Astrocyte of the cerebellum (primary cell): ENCODE measurements at places on chromosomes 3 and 15.

GRCh38 chr3:189372243-189372642, 200.5 kb downstream of the TPRG1 start:
- DNase-seq: no peak

GRCh38 chr3:144242747-144243146, 271.1 kb downstream of the DIPK2A start:
- no peak for DNase-seq

DNA sequence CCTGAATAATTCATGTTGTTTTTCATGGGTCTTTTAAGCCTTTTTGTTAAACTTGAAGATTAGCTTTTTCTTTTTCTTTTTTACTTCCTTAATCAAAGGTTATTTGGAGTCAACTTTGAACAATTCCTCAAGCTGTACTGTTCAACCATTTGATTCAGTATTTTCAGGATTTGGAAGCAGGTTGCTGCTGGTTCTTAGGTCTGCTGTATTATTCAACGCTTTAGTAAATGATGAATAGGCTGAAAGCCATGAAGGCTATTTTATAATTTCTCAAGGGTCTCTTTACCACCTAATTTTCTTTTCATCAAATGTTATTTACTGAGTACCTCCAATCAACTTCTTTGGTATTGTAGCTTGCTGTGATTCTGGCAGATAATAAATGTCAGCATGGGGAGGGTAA, 45.8 kb upstream of the KBTBD8 start:
- DNase-seq: no peak

DNA sequence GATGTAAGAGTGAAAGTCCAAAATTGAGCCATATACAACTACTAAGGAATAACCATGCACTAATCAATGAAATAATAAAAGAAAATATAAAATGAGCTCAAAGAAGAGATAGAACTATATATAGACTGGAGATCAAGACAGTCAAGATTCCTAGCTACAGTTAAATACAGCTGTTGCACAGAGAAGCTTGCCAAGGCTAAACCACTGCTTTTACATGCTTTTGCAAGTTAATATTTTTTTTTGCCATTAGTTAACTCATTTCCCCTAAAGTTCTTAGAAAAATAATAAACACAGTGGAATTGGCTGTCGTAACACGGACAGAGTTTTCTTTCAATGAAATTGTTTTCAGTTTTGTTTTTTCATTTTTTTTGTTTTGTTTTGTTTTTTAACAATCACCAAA, 123.0 kb downstream of the VGLL3 start:
- peak; percentile 43 for DNase-seq

DNA sequence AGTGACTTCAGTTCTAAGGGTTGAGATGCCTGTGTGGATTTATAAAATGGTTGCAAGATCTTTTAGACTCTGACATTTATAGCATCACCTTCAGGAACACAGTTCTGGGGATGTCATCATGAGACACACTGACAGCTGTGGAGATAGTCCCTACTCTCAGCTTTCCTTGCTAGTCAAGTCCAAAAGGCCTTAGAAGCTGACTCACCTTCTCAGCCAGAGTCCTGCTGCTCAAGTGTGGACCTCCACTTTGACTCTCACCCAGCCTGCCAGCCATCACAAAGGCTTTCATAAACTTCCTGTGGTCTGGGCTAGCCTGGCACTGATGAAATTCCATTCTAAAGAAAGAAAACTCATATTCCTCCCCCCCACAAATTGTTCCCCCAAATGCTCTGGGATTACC, 44.8 kb downstream of the TMEM39A start:
- no peak for DNase-seq
